ENCODE measurements at places on chromosomes 11 and 22.
A peak's percentile ranks its signal among the peaks of the same experiment; 100 is the strongest.

DNA sequence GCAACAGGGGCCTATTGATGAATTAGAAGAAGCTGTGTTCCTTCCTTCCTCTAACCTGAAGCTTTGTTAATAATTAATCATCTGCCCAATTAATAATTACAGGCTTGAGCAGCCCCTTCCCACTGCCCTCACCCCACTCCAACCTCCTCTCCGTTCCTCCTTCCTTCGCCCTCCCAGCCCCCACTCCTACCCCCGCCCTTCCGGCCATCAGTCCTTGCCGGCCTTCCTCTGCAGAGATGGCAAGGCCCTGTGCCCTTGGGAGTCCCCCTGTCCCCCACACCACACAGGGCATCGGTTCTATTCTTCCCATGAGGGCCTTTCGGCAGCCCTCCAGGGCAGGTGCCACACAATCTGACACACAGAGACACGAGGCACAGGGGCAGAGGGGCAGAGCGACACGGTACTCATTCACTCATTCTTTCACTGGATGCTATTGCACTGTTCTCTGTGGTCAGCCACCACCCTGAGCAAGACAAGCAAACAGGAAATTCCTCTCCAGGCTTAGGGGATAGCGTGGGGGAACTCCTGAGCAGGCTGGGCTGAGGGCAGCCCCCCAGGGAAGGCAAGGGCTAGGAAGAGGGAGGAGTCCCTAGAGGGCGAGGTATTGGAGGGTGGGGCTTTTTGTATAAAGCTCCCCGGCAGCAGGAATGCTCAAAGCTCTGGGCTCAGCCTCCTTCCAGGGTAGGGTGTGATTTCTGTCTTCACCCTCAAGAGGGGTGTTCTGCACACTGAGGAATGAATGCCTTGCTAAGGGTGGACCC is 14.7 kb downstream of the MGAT3 start:
- DNase-seq, result no peak

DNA sequence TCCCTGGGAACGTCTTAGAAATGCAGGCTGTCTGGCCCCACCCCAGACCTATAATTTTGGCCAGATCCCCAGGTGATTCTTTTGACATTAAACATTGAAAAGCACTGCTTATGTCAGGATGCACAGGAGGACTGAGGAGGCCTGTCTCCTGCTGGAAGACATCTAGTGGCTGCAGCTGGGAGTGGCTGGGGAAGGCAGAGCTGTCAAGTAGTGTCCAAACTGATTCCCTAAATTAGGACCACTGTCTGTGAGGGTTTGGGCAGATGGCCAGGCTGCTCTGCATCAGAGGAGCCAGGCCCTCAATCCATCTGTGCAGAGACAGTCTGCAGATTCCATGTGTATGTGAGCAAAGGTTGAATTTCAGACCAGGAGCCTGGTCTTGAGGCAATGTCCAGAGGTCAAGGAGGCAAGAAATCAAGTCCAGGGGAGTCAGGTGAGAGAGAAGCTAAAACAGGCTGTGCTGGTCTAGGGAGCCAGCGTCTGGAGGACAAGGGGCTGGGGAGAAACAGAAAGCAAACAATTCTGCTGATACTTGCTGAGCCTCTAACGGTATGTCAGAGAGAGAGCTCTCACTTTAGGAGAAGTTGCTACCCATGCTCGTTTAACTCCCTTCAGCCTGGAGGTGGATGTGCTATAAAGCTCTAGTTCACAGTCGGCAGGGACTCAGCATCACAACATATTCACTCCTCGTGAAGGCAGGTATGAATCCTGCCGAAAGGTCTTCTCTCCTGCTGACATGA is 15.3 kb upstream of the SYTL2 start:
- DNase-seq, result no peak

DNA sequence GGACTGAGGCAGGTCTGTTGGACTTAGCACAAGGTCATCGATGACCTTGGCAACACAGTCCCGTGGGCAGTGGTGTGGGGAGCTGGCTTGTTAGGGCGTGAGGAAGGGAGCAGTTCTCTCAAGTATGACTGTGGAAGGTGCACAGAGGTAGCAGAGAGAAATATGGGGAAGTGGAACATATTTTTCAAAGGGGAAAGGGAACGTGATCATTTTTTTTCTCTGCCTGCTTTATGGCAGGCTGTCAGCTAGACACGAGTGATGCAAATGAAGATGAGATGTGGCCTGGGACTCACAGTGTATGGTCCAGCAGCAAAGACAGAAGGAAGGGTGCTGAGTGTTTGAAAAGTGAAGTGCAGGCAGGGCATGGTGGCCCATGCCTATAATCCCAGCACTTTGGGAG is 30.6 kb downstream of the ADAMTS8 start:
- no peak for DNase-seq

DNA sequence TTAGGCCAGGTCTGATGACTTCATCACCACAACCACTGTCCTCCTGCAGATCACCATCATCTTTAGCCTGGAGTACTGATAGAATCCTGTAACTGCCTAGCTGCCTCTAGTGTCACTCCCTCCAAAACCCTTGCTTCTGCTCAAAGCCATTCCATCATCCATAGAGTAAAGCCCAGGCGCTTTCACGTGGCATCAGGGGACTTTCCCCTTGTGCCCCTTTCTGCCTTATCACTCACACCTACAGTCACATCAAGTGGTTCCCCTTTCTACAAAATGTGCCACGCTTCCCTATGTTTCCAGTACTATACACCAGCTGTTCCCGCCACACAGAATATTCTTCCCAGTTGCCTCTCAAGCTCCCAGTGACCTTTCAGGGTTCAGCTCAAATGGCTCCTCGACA is 75.9 kb downstream of the MN1 start:
- DNase-seq, result no peak

GRCh38 chr22:19619144-19620009 is 94.9 kb upstream of the SEPTIN5 start:
- DNase-seq, result no peak

DNA sequence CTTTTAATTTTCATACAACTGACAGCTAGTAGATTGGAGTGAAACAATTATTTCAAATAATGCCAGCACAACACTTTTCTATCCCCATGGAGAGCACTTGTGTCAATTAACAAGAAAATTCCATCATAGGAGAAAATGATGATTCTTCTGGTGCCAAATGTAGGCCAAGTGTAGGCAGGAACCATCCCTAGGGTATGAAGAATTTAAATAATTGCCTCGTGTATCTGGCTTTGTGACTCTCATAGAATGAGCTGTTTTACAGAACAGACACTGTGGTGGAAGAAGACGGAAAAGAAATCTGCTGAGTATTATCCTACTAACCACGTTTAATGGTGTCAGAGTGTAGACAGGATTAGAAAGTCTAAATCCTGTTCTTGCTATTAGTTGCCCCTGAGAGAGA is 1542.2 kb downstream of the LRRC4C start:
- no peak for DNase-seq

DNA sequence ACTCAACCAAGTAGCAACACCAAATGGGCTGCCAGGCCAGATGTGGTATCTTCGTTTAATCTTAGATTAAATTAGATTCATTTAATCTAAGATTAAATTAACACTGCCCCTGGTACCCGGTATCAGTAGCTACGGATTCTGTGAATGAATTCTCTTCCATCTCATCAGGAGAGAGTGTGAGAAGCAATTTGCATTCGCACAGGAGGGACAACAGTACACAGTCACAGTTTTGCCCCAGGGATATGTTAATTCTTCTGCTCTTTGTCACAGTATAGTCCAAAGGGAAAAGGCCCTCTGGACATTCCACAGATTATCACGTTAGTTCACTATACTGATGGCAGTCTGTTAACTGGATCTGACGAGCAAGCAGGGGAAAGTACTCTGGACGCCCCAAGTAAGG is 22.9 kb downstream of the ASCL2 start:
- DNase-seq, result no peak

DNA sequence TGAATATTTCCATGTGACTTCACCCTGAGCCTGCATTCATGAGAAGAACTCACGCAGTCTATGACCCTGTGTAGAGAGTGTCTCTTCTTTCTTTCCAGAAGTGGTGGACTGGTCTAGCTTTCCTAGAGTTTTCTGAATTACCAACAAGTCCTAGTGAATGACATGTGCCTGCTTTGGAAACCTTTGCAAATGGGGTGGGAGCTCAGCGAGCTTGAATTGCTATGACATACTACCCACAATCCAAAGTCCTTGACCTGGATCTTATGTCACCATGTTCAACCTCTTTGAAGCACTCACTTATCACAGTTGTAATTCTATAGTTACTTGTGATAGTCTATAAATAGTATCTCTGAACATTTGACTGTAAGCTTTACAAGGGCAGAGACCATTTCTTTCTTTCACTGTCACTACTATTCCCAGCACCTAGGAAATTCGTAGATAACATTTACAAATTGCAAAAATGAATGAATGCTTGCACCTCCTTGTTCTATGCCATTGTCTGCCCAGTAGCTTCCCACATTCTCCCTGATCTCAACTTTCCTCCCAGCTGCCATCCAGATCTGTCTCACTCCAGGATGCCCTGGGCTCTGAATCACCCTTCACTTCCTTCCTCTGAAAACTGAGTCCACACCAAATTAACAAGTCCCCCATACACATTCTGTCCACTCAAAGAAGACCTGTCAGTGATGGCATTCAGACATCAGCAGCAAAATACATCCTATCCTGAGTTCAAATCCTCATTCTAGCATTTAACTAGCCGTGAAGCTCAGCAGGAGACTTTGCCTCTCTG is 201.9 kb upstream of the SESN3 start:
- no peak for DNase-seq

- no peak for DNase-seq
Measured at GRCh38 chr22:38479096-38479837, 11.4 kb downstream of the KDELR3 start.

GRCh38 chr11:46294365-46295309 is 17.2 kb downstream of the CREB3L1 start:
- DNase-seq, result no peak

- DNase-seq, result no peak
Measured at GRCh38 chr11:128564642-128565245, 22.6 kb downstream of the ETS1 start.

DNA sequence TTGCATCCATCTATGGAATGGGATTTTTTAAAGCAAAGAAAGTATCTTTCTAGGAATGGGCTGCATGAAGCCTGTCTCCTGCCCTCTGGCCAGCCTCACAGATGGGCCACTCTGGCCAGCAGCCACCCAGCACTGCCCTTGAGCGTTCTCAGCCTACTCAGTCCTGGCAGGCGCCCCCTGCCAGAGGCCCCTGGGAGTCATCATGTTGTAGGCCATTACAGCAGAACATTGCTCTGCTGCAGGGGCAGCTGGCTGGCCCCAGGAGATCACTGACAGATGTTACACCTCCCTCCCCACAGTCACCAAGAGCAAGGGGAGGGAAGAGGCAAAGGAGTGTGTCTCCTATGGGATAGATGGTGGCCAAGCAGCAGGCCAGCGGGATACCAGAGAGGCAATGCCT is 363.7 kb downstream of the NXPE2 start:
- no peak for DNase-seq

DNA sequence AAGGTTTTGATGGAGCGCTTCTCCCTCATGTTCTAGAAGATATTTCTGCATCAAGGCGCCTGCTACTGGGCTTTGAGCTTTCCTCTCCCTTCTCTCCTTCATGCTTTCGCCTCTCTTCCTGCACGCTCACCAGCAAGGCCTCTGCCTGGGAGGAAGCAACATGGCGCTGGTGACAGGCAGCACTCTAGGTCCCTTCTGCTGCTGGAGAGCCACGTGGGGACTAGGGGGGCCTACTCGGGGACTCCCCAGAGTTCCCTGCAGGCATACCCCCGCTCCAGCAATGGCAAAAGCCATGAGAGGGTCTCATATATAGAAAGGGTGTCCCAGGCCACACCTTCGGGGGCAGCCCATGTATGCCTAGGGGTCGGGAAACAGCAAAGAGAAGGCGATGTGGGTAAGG is 49.7 kb downstream of the GRIK4 start:
- DNase-seq, result no peak

GRCh38 chr22:47205554-47205953 is 443.1 kb downstream of the TBC1D22A start:
- peak; percentile 39 for DNase-seq

GRCh38 chr11:33529461-33529860 is 171.2 kb downstream of the C11orf91 start:
- no peak for DNase-seq

GRCh38 chr11:102428696-102429095 is 23.9 kb downstream of the TMEM123 start:
- no peak for DNase-seq

- DNase-seq, result no peak
Measured at GRCh38 chr11:91773090-91773489, 451.5 kb upstream of the FAT3 start.

DNA sequence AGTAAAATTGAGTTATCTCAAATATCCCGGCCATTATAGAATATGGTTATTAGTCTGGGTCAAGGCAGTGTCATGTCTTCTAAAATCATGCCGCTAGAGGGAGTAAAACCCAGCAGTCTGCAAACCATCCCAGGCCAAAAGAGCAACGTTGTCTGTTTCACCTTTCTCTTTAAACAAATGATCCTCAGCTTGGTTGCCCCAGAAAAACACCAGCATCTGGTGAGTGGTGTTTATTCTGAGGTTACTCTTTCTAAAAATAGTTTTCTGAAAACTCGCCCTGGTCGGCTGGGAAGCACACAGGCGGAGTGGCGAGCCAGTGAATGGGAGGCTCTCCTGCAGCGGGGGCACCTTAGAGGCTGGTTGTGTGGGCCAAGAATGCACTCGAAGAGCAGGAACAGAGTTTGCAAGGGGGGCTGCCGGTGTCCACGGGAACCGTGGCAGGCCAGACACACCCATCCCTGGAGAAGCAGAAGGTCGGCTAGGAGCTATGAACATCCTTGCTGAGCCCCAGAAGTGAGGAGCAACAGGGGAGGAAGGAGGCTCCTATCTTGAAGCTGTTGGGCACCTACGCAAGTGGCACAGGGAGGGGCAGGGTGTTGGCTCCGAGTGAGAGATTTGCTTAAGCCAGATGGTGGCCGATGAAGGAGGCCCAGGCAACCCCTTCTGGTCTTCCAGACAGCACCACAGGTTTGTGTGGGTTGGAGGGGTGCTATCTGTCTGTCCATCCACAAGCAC is 297.1 kb downstream of the ETS1 start:
- peak; percentile 60 for DNase-seq

DNA sequence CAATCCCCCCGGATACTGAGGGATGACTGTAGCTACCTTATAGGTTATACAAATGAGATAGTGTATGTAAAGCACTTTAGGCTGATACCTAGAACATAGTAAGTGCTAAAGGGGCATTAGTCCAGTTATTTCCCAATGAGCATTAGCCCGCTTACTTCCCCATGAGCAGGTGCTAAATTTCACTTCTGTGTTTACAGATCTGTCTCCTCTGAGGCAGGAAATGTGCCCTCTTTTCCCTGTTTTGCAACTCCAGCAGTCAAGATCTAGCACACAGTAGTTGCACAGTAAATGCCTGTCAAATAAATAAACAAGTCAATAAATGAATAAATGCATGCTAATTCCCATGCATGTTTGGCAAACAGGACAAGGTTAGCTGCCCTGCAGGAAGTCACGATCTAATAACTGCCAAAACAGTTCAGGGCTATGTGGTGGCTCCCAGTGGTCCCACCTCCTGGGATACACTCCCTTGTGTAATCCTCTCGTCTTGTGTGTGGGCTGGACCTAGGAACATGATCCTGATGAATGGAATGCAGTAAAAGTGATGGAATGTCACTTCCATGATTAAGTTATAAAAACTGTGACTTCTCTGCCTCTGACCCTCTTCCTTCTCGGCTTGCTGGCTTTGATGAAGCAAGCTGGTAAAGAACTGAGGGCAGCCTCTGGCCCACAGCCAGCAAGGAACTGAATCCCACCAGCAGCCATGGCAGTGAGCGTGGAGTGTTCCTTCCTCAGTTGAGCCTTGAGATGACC is 459.0 kb downstream of the SOX6 start:
- no peak for DNase-seq

GRCh38 chr11:119481021-119481666 is 58.2 kb upstream of the THY1 start:
- DNase-seq, result peak; percentile 28

All from CD8-positive, alpha-beta memory T cell (primary cell).